Left ventricle myocardium inferior (tissue), 1 donor: ENCODE measurements at places on chromosomes 3 and 15. TPM values are rescaled to one million over a fixed set of nuclear protein-coding genes. Genes with fewer than 3 reads are reported as not detected.

The TGM4 gene
- not detected for total RNA-seq

The ALPK3 gene
- 181 TPM for total RNA-seq

The PLS1 gene
- total RNA-seq: 2.6 TPM

The DYNLT2B gene
- 3.9 TPM for total RNA-seq

The INKA1 gene
- total RNA-seq: 2.3 TPM

The FILIP1L gene
- 84.9 TPM for total RNA-seq

The GPR149 gene
- total RNA-seq: not detected

The DPPA2 gene
- total RNA-seq: not detected

The FEZF2 gene
- not detected for total RNA-seq

The GOLGA6L7 gene
- total RNA-seq: not detected

The CLRN1 gene
- total RNA-seq: not detected

The SLC24A1 gene
- total RNA-seq: 2.3 TPM

The SMCO1 gene
- 73.0 TPM for total RNA-seq

The UROC1 gene
- total RNA-seq: not detected
